ENCODE measurements at places on chromosomes 2 and 18.
A peak's percentile ranks its signal among the peaks of the same experiment; 100 is the strongest.

- H3K27me3 ChIP-seq = no peaks in the 10 kb centered on the region
- DNase-seq = no peak
- H3K27ac ChIP-seq = peak overlapping the region; percentile 30
- no peaks in the 10 kb centered on the region for H3K36me3 ChIP-seq
- H3K4me1 ChIP-seq = peaks cover 16% of the 10 kb centered on the region
- no peak overlapping the region for H3K4me3 ChIP-seq
Observed at GRCh38 chr2:61950571-61951315, 45.3 kb downstream of the COMMD1 start.

GRCh38 chr2:106867196-106867953 is 18.6 kb downstream of the ST6GAL2 start:
- no peaks in the 10 kb centered on the region for H3K36me3 ChIP-seq
- no peak overlapping the region for H3K27ac ChIP-seq
- no peaks in the 10 kb centered on the region for H3K27me3 ChIP-seq

DNA sequence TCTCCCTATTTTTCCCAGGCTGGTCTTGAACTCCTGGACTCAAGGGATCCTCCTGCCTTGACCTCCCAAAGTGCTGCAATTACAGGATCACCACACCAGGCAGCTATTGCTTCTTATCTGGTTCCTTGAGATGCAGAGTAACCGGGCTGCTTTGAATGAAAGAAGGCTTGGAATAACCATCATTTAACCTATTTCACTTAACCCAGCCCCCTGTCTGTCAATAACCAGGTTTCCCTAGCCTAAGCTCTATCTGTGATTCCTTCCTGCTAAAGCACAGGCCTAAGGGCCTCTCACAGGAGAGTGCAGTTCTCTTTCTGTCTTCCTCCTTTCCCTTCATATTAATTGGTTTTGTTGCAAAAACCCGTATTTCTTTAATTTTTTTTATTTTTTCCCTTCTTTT is 393.5 kb upstream of the RAB12 start:
- DNase-seq = no peak
- no peaks in the 10 kb centered on the region for H3K27me3 ChIP-seq
- no peaks in the 10 kb centered on the region for H3K4me1 ChIP-seq
- no peak overlapping the region for H3K4me3 ChIP-seq
- H3K36me3 ChIP-seq = no peaks in the 10 kb centered on the region

DNA sequence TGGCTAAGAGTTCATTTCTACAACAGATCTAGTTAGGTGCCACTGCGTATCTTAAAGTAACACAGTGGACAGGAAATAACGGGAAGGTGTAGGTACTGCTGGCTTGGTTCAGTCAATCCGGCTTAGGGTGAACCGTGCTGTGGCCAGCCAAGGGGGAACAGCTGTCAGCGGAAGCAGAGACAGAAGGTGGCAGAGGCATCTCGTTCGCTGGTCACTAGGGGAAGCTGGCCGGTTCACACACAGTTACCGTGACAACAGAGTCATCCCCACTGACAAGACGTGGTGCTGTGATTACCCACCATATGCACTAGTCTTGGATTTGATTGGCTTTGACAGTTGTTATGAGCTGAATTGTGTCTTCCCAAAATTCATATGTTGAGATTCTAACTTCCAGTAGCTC is 58.8 kb upstream of the HDAC4 start:
- DNase-seq = no peak
- H3K27me3 ChIP-seq = peaks cover 69% of the 10 kb centered on the region
- no peak overlapping the region for H3K27ac ChIP-seq
- H3K36me3 ChIP-seq = no peaks in the 10 kb centered on the region
- no peak overlapping the region for H3K4me3 ChIP-seq

GRCh38 chr2:173288561-173288960 is 66.1 kb upstream of the CDCA7 start:
- no peak overlapping the region for H3K4me3 ChIP-seq
- H3K27me3 ChIP-seq = no peaks in the 10 kb centered on the region
- no peaks in the 10 kb centered on the region for H3K36me3 ChIP-seq
- H3K27ac ChIP-seq = no peak overlapping the region

DNA sequence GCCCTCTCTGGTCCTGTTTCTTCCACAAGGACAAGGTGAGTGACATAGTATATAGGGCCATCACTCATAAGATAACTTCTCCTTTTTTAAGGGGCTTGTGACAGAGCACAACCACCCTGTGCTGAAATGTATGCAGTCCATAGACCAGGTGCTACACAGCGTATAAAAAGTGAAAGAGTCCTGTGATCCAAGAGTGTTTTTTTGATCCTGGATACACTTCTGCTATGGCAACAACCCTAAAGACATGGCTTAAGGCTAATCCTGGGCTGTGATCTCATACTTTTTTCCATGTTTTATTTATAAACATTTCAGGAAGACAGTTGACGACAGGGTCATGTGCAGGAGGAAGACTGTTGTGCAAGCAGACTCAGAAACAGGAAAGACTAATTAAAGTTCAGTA is 400.5 kb upstream of the TCF4 start:
- H3K27ac ChIP-seq = no peak overlapping the region
- H3K27me3 ChIP-seq = no peaks in the 10 kb centered on the region
- H3K36me3 ChIP-seq = no peaks in the 10 kb centered on the region
- no peak for DNase-seq

- H3K36me3 ChIP-seq = no peaks in the 10 kb centered on the region
- no peak overlapping the region for H3K27ac ChIP-seq
- no peaks in the 10 kb centered on the region for H3K4me1 ChIP-seq
- no peaks in the 10 kb centered on the region for H3K27me3 ChIP-seq
- H3K4me3 ChIP-seq = no peak overlapping the region
Observed at GRCh38 chr2:10157293-10157692, 34.8 kb downstream of the RRM2 start.

DNA sequence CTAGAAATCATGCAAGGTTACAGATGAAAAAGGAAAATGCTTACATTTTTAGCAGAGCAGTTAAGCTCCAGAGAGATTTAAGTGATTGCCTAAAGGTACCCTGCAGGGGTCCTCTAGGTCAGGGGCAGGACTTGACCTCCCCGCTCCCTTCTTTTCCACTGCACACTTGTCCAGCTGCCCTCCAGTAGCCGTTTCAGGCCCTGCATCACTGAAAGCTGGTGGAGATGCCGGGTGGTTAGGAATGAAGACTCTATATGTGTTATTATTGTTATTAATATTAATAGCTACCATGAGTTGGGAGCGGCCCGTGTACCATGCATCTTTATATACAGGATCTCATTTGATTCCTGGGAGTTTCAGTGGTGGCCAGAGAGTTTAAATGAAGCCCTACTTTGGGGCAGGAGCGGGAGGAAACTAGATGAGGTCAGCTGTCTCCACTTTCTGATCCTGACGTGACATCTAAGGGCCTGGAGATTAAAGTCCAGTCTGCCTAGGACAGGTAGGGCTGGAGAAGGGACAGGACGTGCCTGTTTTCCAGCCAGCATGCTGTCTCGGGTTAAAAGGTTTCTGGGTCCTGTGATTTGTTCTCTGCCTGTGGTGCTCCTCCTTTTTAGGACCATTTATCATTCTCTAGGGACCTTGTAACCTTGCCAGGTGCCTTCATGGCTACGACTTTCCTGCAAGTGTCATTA is 2.1 kb downstream of the TMEM37 start:
- no peak overlapping the region for H3K27ac ChIP-seq
- peaks cover 4% of the 10 kb centered on the region for H3K36me3 ChIP-seq
- peaks cover 43% of the 10 kb centered on the region for H3K4me1 ChIP-seq
- H3K4me3 ChIP-seq = no peak overlapping the region

DNA sequence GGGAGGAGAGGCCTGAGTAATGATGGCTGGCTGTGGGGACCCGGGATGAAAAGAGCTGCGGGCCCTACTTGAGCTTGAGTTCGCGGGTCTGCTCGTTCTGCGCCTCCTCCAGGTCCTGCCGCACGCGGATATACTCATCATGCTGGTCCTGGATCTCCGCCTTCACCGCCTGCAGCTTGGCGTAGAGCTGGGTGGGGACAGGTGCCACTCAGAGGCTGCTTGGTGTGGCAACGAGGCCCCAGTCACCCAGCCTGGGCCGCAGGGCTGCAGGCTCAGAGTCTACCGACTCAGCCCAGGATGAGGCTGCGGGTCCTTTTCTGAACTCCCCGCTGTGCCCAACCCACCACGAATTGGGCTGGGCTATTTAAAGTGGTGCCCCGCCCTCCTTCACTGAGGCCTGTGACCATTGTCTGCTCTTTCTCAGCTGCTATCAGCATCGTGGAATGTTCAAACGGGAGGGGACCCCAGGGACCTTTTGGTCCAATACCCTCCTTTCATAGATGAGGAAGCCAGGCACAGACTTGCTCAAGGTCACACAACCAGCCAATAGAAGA is 28.0 kb downstream of the KIF3C start:
- DNase-seq = no peak
- H3K4me1 ChIP-seq = no peaks in the 10 kb centered on the region
- no peaks in the 10 kb centered on the region for H3K36me3 ChIP-seq

- H3K27ac ChIP-seq = no peak overlapping the region
- H3K27me3 ChIP-seq = no peaks in the 10 kb centered on the region
- DNase-seq = no peak
- H3K4me3 ChIP-seq = no peak overlapping the region
- H3K4me1 ChIP-seq = peaks cover 19% of the 10 kb centered on the region
- no peaks in the 10 kb centered on the region for H3K36me3 ChIP-seq
Observed at GRCh38 chr2:149224543-149224942, 105.8 kb upstream of the LYPD6 start.

- no peak overlapping the region for H3K27ac ChIP-seq
- no peaks in the 10 kb centered on the region for H3K27me3 ChIP-seq
- H3K4me1 ChIP-seq = peaks cover 7% of the 10 kb centered on the region
- H3K36me3 ChIP-seq = peaks cover 13% of the 10 kb centered on the region
Observed at GRCh38 chr2:171995586-171995985, 4.2 kb upstream of the METAP1D start.

GRCh38 chr2:220959391-220959802 is 612.7 kb downstream of the EPHA4 start:
- no peak overlapping the region for H3K4me3 ChIP-seq
- no peak for DNase-seq
- no peak overlapping the region for H3K27ac ChIP-seq
- H3K36me3 ChIP-seq = no peaks in the 10 kb centered on the region
- no peaks in the 10 kb centered on the region for H3K4me1 ChIP-seq
- no peaks in the 10 kb centered on the region for H3K27me3 ChIP-seq

DNA sequence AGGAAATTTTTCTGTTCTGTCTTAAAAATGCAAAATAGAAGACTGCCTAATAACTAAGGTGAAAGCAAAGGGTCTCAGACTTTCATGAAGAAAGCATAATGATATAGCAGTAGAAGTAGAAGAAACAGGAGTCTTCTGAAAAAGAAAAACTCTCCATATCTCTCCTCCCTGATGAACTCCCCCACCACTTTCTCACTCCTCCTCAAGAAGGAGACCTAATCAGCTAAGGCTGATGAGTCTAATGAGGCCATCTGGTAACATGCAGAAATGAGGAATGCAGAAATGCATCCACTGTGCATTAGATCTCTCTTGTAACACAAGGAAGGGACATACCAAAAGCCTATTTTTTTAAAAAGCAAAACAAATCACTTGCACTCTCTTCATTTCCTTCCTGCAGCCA is 273.7 kb upstream of the UBE2E3 start:
- H3K36me3 ChIP-seq = no peaks in the 10 kb centered on the region
- H3K27ac ChIP-seq = peak overlapping the region; percentile 42
- no peaks in the 10 kb centered on the region for H3K27me3 ChIP-seq
- H3K4me1 ChIP-seq = peaks cover 16% of the 10 kb centered on the region

- H3K36me3 ChIP-seq = no peaks in the 10 kb centered on the region
- no peaks in the 10 kb centered on the region for H3K27me3 ChIP-seq
- no peak for DNase-seq
- H3K27ac ChIP-seq = no peak overlapping the region
- no peak overlapping the region for H3K4me3 ChIP-seq
- no peaks in the 10 kb centered on the region for H3K4me1 ChIP-seq
Observed at GRCh38 chr2:226124548-226125011, 675.0 kb downstream of the IRS1 start.

- peaks cover 33% of the 10 kb centered on the region for H3K27me3 ChIP-seq
- H3K4me3 ChIP-seq = no peak overlapping the region
Observed at GRCh38 chr18:77141401-77142118, 9.0 kb upstream of the MBP start.

GRCh38 chr18:52190631-52191030 is 149.4 kb upstream of the DCC start:
- no peak overlapping the region for H3K4me3 ChIP-seq
- no peak overlapping the region for H3K27ac ChIP-seq
- H3K4me1 ChIP-seq = no peaks in the 10 kb centered on the region

DNA sequence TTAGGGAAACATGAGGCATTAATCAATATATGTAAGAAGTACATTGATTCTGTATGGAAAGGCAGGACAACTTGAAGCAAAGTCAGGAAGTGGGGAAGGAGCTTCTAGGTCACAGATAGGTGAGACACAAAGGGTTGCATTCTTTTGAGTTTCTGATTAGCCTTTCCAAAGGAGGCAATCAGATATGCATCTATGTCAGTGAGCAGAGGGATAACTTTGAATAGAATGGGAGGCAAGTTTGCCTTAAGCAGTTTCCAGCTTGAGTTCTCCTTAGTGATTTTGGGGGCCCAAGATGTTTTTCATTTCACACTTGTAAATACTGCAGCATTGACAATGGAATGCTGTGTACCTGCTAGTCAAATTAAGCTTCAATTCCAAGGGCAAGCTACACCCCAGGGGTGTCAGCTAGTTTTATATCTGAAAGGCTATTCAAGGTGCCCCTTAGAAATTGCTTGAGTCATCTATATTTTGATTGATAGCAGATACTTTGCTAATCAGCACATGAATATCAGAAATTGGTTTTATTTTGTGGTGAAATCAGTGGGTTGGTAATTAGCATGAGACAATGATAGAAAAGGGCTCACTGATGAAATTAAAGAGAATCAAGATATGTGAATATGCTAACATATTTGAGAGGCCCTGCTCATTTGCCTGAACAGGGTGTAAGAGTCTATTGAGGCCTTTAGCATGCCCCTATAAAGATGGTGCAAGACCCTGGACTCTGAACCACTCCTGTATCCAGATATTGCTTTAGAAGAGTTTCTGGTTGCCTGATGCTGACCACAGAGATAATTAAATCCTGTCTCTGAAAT is 131.5 kb downstream of the TMEM17 start:
- H3K36me3 ChIP-seq = no peaks in the 10 kb centered on the region
- DNase-seq = no peak
- H3K4me3 ChIP-seq = no peak overlapping the region
- H3K4me1 ChIP-seq = peaks cover 6% of the 10 kb centered on the region

DNA sequence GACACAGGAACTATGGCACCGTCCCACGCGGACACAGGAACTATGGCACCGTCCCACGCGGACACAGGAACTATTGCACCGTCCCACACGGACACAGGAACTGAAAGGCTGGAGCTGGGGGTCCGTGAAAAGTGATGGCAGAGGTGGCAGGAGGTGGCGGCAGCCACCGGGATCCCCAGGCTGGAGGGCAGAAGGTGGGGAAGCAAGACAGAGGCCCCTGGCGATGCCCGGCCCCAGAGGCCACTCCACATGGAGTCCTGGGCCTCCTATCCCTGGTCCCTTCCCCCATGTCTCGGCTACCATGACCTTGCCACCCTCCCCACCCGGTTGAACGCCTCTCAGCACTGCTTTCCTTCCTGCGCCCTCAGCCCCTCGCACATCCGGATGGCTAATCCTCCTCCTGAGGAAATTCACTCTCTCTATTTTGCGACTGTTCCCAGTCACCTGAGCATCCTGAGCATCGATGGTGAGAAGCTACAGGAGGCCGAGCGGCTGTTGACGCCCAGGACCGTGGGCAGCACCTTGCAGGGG is 181.4 kb downstream of the TMEM18 start:
- H3K4me1 ChIP-seq = no peaks in the 10 kb centered on the region
- no peak overlapping the region for H3K27ac ChIP-seq
- no peaks in the 10 kb centered on the region for H3K36me3 ChIP-seq
- no peak for DNase-seq
- no peak overlapping the region for H3K4me3 ChIP-seq

- H3K36me3 ChIP-seq = peaks cover 25% of the 10 kb centered on the region
- no peak overlapping the region for H3K27ac ChIP-seq
- no peaks in the 10 kb centered on the region for H3K27me3 ChIP-seq
- H3K4me3 ChIP-seq = no peak overlapping the region
Observed at GRCh38 chr2:46956981-46957531, 41.5 kb upstream of the MCFD2 start.

Data from Calu3 (cell line).